GM12878 (cell line): ENCODE measurements at places on chromosomes 4 and X. TPM values are rescaled to one million over a fixed set of nuclear protein-coding genes. Genes with fewer than 3 reads are reported as not detected.

HADH gene
- total RNA-seq: 52.2 and 55.4 TPM in 2 replicates

JCHAIN gene
- 276 and 280 TPM in 2 replicates for total RNA-seq

MAGEA2 gene
- not detected in 2 replicates for total RNA-seq

EXOSC9 gene
- total RNA-seq: 49.0 and 50.5 TPM in 2 replicates

DMD gene
- 3.8 and 4.4 TPM in 2 replicates for total RNA-seq

ZNF185 gene
- 0.51 and 0.69 TPM in 2 replicates for total RNA-seq

FGF5 gene
- total RNA-seq: 3.4 and 4.2 TPM in 2 replicates

DNA sequence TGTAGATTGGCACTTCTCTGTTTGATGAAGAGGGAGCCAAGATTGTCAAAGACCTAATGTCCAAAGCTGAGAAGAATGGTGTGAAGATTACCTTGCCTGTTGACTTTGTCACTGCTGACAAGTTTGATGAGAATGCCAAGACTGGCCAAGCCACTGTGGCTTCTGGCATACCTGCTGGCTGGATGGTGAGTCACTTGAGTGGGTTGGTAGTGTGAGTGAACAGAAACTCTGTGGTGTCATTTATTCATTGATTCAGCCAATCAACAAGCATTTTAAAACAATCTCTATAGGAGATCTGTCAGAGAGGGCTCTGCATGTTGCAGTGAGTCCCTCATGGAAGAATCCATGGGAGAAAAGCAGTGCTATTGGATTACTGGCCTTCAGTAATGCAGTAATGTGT lies 16.3 kb downstream of the TAF9B start:
- no peak overlapping the region for H3K4me3 ChIP-seq
- H3K4me1 ChIP-seq: no peaks in the 10 kb centered on the region
- H3K27me3 ChIP-seq: no peaks in the 10 kb centered on the region
- no peak overlapping the region for H3K27ac ChIP-seq
- DNase-seq: no peak

DNA sequence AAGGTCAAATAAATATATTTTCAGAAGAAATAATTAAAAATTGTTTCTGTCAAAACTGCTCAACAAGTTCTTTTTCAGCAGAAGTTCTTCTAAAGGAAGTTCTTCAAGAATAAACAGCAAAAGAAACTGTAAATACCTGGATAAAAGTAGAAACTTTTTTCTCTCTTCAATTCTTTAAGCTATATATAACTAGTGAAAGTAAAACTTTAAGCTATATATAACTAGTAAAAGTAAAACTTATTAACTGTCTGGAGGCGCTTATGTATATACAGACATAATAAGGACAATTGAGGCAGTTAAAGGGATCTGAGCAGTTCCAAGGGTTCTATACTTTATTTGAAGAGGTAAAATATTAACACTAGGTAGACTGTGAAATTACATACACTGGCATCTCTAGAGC lies 126.9 kb downstream of the LRBA start:
- no peaks in the 10 kb centered on the region for H3K36me3 ChIP-seq
- no peaks in the 10 kb centered on the region for H3K27me3 ChIP-seq
- H3K4me1 ChIP-seq: peaks cover 20% of the 10 kb centered on the region
- H3K27ac ChIP-seq: no peak overlapping the region

GRCh38 chr4:116665716-116666115 lies 419.7 kb downstream of the TRAM1L1 start:
- no peaks in the 10 kb centered on the region for H3K4me1 ChIP-seq
- no peaks in the 10 kb centered on the region for H3K27me3 ChIP-seq
- DNase-seq: no peak
- H3K4me3 ChIP-seq: no peak overlapping the region

DNA sequence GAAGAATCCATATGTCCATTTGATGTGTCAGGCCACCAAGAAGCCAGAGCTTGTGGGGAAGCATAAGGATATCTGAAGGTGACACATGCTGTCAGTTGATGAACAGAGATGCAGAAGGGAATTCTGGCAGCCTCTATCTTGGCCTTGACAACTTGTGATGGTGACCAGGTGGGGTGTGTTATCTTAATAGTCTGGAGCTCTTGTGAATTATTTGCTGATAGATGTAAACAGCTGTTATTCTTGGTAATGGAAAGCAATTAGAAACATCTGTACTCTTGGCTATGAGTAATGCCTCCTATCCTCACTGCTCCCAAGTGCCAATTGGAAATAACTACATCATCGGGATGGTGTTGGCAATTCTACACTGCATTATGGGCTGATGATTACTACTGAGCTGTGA lies 51.9 kb downstream of the NAA11 start:
- no peaks in the 10 kb centered on the region for H3K36me3 ChIP-seq
- H3K27ac ChIP-seq: no peak overlapping the region
- H3K4me3 ChIP-seq: no peak overlapping the region
- H3K27me3 ChIP-seq: no peaks in the 10 kb centered on the region
- DNase-seq: no peak

GRCh38 chr4:175891851-175892250 lies 79.8 kb upstream of the GPM6A start:
- no peaks in the 10 kb centered on the region for H3K4me1 ChIP-seq
- DNase-seq: no peak
- H3K4me3 ChIP-seq: no peak overlapping the region
- no peaks in the 10 kb centered on the region for H3K27me3 ChIP-seq
- no peak overlapping the region for H3K27ac ChIP-seq
- H3K36me3 ChIP-seq: no peaks in the 10 kb centered on the region

GRCh38 chrX:40931921-40932320 lies 153.3 kb upstream of the USP9X start:
- no peak overlapping the region for H3K4me3 ChIP-seq
- no peaks in the 10 kb centered on the region for H3K36me3 ChIP-seq
- H3K4me1 ChIP-seq: peaks cover 6% of the 10 kb centered on the region
- no peaks in the 10 kb centered on the region for H3K27me3 ChIP-seq
- H3K27ac ChIP-seq: no peak overlapping the region

- no peak overlapping the region for H3K4me3 ChIP-seq
- DNase-seq: no peak
- no peaks in the 10 kb centered on the region for H3K4me1 ChIP-seq
- H3K36me3 ChIP-seq: no peaks in the 10 kb centered on the region
Measured at GRCh38 chrX:50812995-50813842, 775 bp downstream of the SHROOM4 start.

DNA sequence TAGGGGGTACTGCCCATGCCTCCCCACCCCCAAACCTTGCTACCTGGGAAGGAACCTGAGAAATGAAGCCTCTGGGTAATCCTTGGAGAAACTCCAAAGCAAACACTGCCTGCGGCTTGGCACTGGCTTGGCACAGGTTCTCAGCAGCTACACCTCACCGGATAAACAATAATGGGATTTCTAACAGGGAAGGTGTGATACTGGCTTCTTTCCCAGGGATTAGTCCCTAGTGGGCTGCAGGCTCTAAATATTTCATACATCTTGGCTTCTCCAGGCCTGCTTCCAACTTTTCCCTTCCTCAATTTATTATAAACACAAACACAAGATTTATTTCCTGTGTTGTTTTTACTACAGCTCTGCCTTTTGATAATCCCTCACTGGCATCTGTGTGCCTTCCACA lies 12.5 kb downstream of the SEC24D start:
- H3K27me3 ChIP-seq: no peaks in the 10 kb centered on the region
- H3K27ac ChIP-seq: no peak overlapping the region
- peaks cover 32% of the 10 kb centered on the region for H3K36me3 ChIP-seq
- peaks cover 18% of the 10 kb centered on the region for H3K4me1 ChIP-seq

DNA sequence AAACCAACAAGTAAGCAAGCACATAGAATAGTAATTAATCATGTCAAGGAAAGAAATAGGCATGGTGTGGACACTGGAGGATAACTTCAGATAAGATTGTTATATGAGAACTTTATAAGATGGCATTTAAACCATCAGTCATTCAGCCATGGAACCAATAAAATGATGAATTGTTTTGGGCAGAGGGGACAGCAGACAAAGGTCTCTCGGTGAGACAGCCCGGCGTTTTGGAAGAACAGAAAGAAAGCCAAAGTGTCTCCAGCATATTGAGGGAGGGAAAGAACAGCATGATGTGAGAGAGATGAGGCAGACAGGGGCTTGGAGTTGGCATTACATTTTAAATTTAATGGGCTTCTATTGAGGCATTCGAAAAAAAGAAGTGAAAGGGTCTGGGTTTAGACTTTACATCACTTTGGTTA lies 883 bp upstream of the PPM1K start:
- no peaks in the 10 kb centered on the region for H3K27me3 ChIP-seq
- H3K4me3 ChIP-seq: peak overlapping the region; percentile 69
- H3K36me3 ChIP-seq: no peaks in the 10 kb centered on the region
- H3K4me1 ChIP-seq: no peaks in the 10 kb centered on the region
- peak overlapping the region; percentile 75 for H3K27ac ChIP-seq
- no peak for DNase-seq

DNA sequence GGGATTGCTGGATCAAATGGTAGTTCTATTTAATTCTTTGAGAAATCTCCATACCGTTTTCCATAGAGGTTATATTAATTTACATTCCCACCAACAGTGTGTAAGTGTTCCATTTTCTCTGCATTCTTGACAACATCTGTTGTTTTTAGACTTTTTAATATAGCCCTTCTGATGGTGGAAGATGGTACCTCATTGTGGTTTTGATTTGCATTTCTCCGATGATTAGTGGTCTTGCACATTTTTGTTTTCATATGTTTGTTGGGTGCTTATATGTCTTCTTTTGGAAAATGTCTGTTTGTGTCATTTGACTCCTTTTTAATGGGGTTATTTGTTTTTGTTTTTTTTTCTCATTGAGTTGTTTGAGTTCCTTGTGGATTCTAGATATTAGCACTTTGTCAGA lies 75.3 kb upstream of the PUDP start:
- H3K4me1 ChIP-seq: no peaks in the 10 kb centered on the region
- no peaks in the 10 kb centered on the region for H3K36me3 ChIP-seq
- no peaks in the 10 kb centered on the region for H3K27me3 ChIP-seq
- no peak for DNase-seq
- H3K4me3 ChIP-seq: no peak overlapping the region
- no peak overlapping the region for H3K27ac ChIP-seq
